A172 (cell line): ENCODE measurements at places on chromosomes 7 and 10.

DNA sequence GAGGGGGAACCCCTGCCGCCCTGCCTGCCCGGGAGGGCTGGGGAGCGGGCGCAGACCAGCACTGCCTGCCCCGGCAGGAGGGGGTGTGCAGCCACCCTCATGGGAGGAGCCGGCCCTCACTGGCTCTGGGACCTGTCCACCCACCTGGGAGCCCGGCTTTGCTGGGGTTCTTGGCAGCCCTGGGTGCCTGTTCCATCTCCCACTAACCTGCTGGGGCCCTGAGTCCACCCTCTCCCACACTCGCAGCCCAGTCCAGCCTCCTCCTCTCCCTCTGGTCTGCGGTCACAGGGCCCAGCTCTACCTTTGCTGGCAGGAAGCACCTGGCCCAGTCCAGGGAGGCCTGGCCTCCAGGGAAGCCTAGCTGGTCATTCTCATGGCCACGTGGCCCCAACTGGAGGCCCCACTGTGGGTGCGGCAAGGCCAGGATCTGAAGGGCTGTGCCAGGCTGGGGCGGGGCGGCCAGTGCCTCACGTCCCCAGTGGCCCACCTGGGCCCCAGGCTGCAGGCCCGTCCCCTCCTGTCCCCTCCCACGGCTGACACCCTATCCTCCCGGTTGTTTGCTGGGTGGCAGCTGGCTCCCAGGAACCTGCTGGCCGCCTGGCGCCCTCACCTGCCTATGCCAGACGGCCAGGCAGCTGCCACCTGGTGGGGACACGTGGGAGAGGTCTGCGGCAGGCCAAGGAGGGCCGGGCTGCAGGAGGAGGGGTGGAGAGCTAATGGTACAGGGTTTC lies at the start of gene TMEM184A:
TMEM184A (minus strand) TSS at position 393 of the 731 bp plus-strand sequence. CDS start 721 bp downstream, outside the sequence.
- DNase-seq: peak; percentile 88

DNA sequence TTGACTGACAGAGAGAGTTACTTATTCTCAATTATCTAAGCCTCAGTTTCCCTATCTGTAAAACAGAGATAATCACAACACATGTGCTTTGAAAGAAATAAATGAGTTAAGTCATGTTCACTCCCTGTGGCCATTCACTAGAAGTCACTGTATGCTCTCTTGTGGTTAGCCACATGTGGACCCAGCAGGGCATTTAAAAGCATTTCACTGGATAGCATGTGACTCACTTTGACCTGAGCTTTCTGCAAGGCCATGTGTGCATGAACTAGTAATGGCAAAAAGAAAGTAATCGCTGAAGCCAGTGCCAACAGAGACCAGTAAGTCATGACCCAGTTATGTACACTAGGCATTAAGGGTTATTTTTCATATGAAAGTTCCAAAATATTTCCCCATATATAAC lies 557.0 kb upstream of the IGFBP3 start:
- DNase-seq: peak; percentile 88

DNA sequence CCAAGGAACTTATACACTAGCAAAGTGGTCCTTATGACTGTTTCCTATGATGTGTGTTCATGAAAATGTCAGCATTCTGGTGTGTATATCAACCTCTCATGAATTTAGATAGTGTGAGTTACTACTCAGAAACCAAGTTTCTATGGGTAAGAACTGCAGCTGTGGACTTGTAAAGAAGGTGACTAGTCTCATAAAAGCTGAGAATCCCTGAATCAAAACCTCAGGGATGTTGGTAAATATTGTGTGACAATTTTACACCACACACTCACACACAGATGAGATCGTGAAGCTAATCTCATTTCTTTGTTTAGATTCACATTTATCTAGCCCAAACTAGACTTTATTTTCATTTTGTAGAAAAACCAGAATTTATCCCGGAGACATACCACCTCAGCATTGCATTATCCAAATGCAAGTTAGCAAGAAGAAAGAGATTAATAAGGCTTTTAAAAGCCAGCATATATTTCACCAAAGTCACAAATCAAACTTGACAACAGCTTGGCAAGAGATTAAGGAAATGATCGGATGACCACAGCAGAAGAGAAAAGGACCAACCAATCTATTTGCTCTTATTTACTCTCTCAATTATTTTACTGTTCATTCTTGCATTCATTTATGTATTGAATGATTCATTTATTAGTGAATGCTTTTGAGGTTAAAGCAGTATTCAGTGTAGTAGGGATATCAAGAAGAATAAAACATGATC lies 92.9 kb downstream of the PLXDC2 start:
- no peak for DNase-seq

- DNase-seq: no peak
Measured at GRCh38 chr10:27328946-27329345, 88.3 kb upstream of the ACBD5 start.

- DNase-seq: no peak
Measured at GRCh38 chr10:132965411-132966057, 23.2 kb upstream of the CFAP46 start.

DNA sequence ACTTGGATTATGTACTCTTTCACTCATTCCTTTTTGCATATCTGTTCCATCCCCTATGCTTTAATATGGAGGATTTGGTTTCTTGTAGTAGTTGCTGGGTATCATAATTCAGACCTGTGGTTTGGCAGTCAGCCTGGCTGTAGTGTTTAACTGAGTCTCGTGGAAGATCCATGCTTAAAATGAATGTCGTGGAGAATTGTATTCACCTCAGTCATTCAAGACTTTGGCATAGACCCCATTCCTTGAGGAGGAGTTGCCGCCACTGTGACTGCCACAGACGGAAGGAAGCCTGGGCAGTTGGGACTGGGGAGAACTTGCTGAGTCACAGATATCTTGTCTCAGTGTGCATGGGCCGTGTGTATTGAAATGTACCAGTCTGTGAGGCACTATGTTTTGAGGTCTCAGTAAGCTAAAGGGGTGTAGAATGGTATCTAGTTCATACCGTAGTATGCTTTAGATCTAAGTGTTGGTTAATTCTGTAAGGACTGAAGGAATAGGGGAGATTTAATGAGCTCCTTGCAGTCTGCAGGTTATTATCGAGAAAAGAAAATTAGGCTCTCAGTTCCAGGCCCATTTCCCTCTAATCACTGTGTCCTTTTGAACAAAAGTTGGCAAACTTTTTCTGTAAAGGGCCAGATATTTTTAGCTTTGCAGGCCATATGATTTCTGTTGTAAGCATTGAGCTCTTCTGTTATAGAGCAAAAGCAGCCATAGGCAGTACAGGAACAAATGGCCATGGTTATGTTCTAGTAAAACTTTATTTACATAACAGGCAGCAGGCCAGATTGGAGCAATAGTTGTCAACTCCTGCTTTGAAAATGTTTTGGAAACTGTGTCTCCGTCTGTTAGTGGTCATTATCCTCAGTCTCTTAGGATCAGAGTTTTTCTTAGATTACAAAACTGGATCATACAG lies 76.8 kb downstream of the TPST1 start:
- DNase-seq: peak; percentile 97

DNA sequence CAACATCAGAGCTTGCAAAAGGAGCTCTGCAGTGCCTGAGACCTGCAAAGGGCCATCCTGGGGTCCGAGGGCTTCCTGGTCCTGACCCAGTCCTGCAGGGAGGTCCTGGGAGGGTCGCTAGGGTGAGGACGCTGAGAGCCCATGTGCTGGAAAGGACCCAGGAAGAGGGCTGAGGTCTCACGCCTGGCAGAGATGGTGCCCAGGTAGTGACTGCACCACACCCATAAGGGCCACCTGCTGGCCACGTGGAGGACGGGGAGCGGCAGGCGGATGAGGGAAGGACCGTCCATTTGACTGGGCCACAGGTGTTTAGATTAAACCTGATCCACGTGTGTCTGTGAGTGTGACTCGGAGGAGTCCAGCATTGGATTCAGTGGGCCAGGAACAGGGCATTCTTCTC lies 392.8 kb downstream of the DNAJB6 start:
- no peak for DNase-seq

GRCh38 chr7:44637788-44638594 lies 31.6 kb downstream of the OGDH start:
- DNase-seq: peak; percentile 97

- no peak for DNase-seq
Measured at GRCh38 chr10:66218981-66219587, 706.8 kb upstream of the LRRTM3 start.

- DNase-seq: no peak
Measured at GRCh38 chr7:64651203-64651602, 14.7 kb upstream of the ZNF107 start.

- no peak for DNase-seq
Measured at GRCh38 chr10:66980246-66980815, 54.5 kb downstream of the LRRTM3 start.

DNA sequence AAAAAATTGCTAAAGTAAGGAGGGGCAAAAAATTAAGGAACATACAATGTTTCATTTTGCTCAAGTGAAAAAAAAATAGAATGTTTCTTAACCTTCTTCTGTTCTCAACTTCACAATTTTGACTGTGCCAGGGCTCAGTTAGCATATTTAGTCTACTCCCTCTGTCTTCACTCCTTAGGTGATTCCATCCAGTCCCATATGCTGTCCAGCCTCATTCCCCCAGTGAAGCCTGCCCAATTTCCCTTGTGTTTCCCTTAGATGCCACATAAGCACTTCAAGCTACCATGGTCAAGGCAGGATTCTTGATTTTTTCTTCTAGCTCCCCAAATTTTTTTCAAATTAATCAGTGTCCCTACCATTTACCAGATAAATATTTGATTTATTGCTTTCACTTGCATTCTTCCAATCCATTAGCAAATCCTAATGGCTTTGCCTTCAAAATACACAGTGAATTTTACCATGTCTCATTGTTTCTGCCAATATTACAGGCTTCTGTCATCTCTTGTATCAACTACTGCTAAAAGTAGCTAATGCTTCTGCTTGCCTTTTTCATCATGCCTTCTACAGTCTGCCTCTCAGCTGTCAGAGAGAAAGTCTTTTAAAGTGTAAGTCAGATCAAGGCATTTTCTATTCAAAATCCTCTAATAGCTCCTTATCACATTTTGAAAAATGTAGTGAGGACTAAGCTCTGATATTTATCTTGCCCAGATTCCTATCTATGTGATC lies 166.8 kb downstream of the MACC1 start:
- DNase-seq: no peak

GRCh38 chr7:45387837-45388236 lies 186.3 kb upstream of the ADCY1 start:
- no peak for DNase-seq

DNA sequence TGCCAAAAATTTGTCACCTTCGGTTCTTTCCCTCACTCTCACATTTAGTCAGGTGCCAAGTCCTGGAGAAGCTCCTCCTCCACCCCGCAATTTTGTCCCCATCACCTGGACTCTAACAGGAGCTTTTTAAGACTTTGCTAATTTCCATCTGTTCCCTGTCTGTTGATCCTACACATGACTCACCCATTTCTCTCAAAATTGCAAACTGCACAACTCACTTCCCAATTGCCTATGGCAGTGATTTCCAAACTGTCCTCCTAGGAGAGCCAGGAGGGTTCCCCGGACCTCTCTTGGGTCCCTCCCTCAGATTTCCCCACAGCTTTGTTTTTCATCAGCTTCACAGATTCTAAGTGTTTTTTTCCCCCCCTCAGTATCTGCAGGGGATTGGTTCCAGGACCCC lies 120.3 kb downstream of the WNT2 start:
- DNase-seq: no peak

DNA sequence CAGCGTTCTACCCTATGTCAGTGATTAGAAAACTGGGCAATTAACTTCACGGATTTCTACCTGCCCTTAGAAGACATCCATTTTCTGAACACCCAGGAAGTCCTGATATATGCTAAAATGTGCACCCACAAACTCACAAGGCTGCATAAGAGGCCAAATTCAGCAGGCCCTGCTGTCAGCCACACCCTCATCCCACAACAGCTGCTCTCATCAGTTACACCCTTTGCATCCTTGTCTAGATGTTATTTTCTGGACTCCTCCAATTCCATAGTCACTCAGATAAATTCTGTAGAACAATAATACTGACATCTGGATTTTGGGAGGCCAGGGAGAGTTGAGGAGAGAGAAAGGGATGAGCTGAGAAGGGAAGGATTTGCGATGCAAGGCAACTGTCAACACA lies 208.9 kb downstream of the TAX1BP1 start:
- DNase-seq: no peak

- DNase-seq: no peak
Measured at GRCh38 chr7:22841954-22842353, 19.3 kb upstream of the TOMM7 start.

GRCh38 chr7:18754766-18755165 lies 259.2 kb downstream of the HDAC9 start:
- DNase-seq: peak; percentile 31

- no peak for DNase-seq
Measured at GRCh38 chr7:102140952-102141370, 145.7 kb upstream of the SH2B2 start.

DNA sequence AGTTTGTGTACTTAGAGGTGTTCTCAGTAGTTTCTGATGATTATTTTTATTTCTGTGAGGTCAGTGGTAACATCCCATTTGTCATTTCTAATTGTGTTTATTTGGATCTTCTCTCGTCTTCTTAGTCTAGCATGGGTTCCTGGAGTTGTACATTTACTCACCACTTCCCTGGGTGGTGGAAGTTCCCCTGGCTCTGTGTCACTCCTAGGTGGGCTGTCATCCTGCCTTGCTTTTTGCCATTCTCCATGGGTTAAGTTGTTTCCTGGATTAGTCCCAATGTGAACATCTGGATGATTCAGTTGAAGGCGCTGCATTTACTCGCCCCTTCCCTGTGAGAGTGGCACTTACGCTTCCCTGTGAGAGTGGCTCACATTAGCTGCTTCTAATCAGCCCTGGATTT lies 48.2 kb downstream of the GSAP start:
- DNase-seq: no peak

DNA sequence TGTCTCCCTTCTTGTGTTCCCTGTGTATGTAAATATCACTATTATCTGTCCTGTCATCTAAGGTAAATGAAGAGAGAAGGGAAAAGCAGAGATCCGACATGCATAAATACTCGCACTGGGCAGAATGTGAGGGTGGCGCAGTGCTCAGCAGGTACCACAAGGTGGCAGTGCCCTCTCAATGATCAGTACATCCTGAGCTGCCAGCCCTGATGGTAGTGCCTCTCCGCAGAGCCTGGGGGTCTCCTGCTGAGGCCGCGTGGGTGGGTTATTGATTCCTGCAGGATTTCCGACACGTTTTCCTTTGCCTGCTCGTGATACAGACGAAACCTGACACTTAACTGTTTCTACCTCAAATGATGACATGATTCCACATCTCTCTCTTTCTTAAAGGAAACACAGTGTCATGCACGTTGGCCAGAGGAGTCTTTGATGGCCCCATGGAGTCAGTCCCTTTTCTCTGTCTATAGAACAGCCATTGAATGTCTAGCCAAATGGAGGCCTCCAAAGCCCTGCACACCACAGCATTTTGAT lies 19.8 kb downstream of the RGR start:
- DNase-seq: peak; percentile 61

- DNase-seq: no peak
Measured at GRCh38 chr7:26328498-26329390, 37.1 kb downstream of the SNX10 start.

GRCh38 chr7:140059273-140060242 lies 3.2 kb downstream of the PARP12 start:
- DNase-seq: peak; percentile 95
